ENCODE measurements at places on chromosomes 12 and 14.
A peak's percentile ranks its signal among the peaks of the same experiment; 100 is the strongest.

- no peak for DNase-seq
These were observed 38.3 kb upstream of the PPP2R5E start for GRCh38 chr14:63581491-63581890.

- no peak for DNase-seq
These were observed 12.0 kb downstream of the LUM start for GRCh38 chr12:91099341-91099740.

DNA sequence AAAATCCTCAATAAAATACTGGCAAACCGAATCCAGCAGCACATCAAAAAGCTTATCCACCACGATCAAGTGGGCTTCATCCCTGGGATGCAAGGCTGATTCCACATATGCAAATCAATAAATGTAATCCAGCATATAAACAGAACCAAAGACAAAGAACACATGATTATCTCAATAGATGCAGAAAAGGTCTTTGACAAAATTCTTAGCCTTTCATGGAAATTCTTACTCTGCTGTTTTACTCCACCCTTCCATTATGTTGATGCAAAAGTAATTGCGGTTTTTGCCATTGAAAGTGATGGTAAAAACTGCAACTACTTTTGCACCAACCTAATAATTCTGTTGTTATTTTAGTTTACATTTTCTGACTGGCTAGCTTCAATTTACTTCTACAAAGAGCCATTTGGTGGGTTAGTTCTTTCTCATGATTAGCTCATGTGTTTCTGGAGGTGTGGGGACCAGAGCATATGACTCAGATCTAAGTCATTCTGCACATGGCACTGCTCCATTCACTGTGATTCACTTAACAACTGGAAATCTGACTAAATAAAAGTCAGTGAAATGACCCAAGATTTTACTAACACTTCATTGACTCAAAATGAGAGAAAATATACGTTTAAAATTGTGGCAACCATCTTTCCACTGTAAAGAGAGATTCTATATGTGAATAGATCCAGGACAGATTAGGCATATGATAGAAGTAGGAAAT lies 99.9 kb downstream of the TMTC3 start:
- peak; percentile 52 for DNase-seq

- DNase-seq: peak; percentile 90
These were observed 5.6 kb upstream of the LBHD2 start for GRCh38 chr14:103078420-103078749.

DNA sequence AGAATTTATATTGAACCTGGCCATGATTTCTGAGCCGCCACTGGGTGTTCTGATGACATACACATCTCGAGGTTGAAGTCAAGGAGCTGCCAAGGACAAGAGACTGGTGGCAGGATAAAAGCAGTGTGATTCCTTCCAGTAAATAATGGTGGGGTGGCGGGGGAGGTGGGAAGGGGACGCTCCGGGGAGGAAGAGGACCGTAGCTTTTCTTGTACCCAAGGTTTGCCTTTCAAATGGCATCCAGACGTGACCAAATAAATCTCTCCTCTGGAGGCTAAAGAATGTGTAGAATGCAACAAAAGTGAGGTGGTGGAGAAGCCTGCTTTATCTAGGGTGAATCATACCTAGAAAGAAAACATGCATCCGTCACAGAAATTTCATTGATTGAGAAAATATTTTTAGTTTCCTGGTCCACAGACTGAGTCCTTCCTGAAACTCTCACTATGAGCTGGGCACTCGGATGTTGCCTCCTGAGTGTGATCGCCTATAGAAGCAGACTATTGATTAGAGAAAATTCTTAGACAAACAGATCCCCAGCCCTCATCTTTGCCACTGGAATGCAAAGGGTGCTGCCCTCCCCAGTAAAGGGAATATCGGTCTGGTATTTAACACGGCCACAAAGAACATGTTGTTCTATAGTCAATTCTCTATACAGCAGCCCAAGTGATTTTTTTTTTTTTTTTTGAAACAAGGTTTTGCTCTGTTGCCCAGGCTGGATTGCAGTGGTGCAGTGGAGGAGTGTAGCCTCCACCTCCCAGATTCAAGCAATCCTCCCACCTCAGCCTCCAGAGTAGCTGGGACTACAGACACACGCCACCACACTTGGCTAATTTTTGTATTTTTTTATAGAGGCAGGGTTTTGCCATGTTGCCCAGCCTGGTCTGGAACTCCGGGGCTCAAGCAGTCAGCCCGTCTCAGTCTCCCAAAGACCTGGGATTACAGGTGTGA lies 112.1 kb downstream of the DPF3 start:
- no peak for DNase-seq

DNA sequence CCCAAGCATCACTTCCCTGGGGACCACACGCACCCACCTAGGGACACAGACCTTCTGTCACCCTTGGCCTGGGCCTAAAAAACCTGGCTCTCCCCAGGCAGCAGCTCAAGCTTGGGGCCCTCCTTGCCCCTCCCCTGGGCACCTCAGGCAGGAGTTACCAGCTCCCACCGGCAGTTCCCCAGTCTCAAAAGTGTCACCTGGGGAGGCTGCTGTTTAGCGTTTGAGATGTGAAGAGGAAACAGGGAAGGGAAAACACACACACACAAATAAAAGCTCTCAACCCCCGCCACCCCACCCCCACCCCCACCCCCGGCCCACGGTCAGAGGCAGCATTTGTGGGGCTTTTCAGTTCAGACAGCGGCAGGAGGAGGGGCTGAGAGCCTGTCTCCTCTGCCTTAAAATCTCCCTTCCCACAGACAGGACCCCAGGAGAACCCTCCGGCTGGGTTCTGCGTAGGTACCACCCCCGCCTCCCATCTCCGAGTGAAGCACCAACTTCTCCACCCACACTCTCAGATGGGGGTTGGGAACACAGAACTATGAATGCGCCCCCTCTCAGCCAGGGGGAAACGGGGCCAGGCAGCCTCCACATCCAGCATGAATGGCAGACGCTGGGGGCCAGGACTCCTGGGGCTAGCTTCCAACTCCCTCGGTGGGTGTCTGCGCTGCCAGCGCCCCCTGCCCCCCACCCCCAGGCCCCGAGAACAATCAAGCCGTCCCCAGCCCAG lies 3.0 kb downstream of the NCOR2 start:
- DNase-seq: no peak

DNA sequence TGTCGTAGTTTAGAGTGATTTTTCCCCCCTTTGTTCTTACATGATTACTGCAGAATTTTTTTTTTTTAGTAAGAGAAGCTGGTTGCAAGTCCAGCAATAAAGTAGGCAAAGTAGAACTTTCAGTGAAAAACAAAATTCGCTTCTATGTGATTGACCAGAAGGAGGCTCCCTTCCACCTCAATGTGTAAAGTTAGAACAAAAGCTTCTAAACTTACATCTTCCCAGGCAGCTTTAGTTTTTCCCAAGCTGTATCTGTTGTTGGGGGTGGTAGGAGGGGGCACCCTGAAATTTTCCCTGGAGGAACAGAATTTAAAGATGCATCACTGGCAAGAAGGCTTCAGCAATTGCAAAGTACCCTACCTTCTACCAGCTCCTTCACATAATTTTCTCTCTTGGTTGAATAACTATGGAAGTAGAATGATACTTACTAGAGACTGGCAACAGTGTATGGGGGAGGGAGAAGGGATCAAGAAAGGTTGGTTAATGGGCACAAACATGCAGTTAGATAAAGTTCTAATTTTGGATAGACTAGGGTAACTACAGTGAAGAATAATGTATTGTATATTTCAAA lies 87.3 kb upstream of the E2F7 start:
- DNase-seq: no peak

- DNase-seq: no peak
These were observed 41.0 kb downstream of the CMKLR1 start for GRCh38 chr12:108297895-108298760.

DNA sequence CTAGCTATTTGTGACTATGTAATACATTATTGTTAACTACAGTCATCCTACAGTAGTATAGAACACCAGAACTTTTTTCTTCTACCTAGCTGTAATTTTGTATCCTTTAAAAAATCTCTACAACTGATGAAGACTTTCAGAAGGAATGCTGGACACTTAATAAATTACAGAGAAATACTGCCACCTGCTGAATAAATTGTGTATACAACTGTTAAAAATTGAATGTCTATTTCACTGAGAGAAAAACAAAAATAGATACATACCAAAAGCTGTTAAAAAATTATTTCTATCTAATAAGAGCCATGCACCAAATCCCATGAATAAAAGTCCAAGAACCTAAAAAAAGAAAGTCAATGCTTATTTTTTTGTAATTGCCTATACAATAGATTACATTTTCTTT lies 6.6 kb downstream of the TSPAN19 start:
- DNase-seq: peak; percentile 60

GRCh38 chr12:79151956-79152355 lies 287.4 kb downstream of the SYT1 start:
- DNase-seq: no peak

GRCh38 chr12:88867510-88867909 lies 287.2 kb upstream of the KITLG start:
- DNase-seq: no peak

DNA sequence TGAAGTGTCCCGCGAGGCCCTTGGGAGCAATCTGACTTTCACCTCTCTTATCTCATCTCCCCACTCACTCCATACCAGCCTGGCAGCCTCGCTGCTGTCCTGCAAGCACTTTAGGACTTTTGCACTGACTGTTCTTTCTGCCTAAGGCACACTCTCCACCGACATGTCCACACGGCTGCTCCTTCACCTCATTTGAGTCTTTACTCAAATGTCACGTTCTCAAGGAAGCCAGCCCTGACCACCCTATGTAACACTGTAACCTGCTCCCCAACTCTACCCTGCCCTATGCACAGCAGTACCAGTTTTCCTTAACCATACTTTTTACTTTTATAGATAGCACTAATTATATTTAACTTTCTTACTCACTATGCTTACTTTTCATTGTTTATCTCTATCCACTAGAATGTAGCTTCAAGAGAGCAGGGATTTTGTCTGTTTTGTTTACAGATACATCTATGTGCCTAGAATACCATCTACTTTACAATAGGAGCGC lies 32.0 kb downstream of the PRKD1 start:
- DNase-seq: no peak

DNA sequence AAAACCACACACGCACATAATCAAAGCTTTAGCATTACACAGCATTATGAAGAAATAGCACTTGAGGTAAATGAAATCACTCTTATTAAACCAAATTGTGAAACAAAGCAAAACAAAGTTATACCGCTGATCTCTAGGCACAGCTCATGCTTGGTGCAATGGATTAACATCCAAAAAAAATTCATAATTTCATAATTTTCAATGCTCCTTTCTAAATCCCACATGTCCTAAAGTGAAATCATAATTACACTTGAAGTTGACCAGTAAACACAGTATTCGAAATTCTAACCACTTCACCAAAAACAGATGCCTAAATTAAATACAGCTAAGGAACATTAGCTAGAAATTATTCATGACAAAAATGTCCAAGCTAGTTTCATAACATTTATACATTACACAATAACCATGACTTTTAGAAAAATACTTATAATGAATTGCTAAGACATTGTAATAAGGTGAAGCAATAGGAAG lies 1.5 kb downstream of the MLH3 start:
- peak; percentile 52 for DNase-seq

DNA sequence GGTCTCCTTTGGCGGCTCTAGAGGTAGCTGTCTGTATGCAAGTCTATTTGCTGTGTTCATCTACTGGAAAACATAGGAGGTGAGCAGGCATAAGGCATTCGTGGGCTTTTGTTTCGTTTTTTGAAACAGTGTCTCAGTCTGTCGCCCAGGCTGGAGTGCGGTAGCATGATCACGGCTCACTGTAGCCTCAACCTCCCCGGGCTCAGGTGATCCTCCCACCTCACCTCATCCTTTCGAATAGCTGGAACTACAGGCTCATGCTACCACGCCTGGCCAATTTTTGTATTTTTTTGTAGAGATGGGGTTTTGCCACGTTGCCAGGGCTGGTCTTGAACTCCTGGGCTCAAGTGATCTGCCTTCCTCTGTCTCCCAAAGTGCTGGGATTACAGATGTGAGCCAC lies 27.5 kb downstream of the FLVCR2 start:
- no peak for DNase-seq

DNA sequence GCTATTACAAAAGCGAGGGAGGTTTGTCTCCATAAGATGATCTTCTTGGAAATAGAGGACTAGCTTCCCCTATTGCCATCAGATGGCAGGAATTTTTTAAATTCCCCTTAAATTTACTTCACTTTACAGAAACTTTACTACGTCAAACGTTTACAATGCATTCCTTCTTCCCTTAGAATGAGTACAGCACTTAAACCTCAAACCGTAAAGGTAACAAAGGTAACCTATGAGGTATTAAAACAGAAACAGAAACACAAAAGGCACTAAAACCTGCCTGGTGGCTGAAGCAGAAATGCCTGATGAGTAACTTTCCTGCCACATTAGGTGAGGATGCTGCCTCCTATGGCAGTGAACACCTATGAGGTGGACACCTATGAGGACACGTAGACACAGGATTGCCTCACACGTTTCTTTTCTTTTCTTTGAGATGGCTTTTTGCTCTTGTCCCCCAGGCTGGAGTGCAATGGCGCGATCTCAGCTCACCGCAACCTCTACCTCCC lies 25.0 kb downstream of the DIO2 start:
- DNase-seq: no peak

DNA sequence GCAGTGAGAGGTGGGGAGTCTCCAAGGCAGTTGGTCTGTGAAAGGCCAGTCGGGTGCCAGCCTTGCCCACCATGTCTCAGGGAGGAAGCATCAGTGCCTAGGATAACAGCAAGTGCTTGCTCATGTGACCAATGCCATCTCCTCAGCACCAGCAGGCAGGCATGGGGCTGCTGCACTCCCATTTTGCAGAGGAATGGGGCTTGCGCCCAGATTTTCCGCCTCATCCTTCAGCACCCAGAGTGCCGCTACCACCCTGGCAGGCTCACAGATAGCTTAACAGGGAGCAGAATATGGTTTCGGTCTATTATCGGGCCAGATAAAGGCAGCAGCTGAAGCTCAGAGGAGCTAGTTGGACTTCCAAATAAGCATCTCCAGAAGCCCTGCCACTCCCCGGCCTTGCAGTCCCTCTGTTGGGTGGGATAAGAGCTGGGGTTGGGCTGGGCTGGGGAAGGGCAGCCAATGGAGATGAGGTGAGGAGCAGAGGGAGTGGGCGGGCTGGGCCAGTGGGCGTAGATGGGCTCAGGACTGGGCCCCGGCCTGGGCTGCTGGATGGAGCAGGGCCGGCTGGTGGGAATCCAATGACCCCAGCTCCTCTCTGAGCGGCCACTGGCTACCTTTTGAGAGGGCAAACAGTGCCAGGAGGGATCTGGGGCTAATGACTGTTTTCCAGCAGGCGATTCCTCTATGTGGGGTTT lies 8.4 kb upstream of the KRT80 start:
- no peak for DNase-seq

- no peak for DNase-seq
These were observed 860 bp downstream of the NDRG2 start for GRCh38 chr14:21023817-21024584.

- DNase-seq: no peak
These were observed 33.6 kb downstream of the HCAR2 start for GRCh38 chr12:122669397-122670070.

Measured in suppressor macrophage treated with lipopolysaccharide for 1 hour (primary cell).